Activated CD8-positive, alpha-beta memory T cell treated with anti-CD3 and anti-CD28 coated beads for 24 hours (primary cell): ENCODE measurements at places on chromosomes 6 and 20.

DNA sequence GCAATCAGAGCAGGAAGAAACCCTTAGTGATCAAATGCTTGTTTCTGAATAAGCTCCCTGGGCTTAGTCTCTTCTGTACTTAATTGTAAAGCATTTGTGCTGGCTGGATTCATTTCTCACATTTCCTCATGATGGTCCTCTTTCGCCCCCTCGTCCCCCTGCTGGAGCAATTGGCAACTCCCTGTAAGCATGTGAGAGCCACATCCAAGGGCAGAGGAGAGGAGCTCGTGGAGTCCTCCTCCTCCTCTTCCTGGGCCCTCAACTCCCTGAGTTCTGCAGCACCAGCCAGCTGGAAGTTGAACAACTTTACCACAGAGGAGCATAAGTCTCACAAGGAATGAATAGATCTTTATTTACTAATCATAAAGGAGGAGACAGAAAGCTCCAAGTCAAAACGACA is 12.6 kb downstream of the ANKEF1 start:
- DNase-seq = no peak

- no peak for DNase-seq
These were observed 99.3 kb downstream of the PSMB1 start for GRCh38 chr6:170453586-170454511.

DNA sequence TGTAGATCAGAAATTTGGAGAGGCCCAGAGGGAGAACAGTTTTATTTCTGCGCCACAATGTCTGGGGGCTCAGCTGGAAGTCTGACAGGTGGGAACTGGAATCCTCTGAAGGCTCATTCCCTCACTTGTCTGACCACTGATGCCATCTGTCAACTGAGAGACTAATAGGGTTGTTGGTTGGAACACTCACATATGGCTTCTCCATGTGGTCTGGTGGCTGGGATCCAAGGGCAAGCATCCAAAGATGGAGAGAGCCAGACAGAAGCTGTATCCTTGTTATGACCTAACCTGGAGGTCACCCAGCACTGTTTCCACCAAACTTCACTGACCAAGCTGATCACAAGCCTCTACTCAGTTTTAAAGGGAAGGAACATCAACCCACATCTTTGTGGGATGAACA is 117.9 kb upstream of the AKAP12 start:
- DNase-seq = no peak

DNA sequence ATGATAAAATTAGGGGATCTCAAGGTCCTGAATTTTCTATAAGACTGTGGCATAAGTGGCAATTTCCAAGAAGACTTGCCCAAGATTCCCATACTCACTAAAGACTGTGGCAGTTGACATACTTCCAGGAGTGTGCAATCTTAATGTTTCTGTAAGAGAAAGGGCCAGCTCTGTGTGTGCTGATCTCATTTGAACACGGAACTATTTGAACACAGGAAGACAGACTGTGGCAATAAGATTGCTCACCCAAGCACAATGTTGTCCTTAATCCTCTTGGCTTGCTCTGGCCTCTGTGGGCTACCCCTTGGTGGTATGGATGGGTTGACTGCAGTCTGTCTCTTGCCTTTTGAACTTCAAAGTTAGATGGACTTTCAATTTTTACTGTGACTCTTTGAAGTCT is 151.4 kb downstream of the PHF3 start:
- no peak for DNase-seq

- no peak for DNase-seq
These were observed 8.3 kb downstream of the BAK1 start for GRCh38 chr6:33571637-33572316.

GRCh38 chr20:3545401-3545925 is 74.6 kb downstream of the ATRN start:
- no peak for DNase-seq

GRCh38 chr20:44288252-44288651 is 22.8 kb downstream of the FITM2 start:
- no peak for DNase-seq

- DNase-seq = no peak
These were observed 47.7 kb downstream of the RAB44 start for GRCh38 chr6:36745283-36745682.

DNA sequence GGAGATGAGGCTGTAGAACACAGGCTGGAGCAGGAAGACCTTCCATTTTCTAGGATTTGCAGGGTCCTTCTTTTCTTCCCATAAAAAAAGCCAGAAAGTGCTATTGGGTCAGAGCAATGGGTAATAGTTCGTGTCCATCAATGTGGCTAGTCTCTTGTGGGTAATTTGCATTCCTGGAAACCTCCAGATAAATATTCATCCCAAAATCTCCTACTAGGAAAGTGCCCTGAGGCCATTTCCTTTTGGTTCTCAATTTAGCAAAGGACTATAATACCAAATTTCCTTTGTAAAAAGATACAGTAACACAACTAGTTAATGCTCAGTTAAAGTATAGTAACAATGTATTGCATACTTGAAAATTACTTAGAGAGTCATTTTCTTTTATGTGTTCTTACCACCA is 138.1 kb upstream of the TAB2 start:
- no peak for DNase-seq

DNA sequence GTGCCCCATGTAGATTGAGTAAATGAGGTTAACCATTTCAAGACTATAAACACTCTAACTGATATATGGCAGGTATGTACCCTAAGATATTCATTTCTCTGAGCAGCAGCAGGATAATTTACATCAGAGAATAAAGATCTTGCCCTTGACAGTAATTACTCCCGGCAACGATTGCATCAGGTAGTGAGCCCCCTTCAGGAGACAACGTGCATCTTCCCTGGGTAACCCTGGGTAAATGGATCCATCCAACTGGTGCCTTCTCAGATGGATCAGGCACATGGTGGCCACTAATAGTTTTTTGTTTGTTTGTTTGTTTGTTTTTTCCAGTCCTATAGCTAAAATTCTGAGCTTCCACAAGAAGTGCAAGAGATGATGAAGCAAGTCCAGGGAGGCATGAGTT is 469.4 kb upstream of the SLC35B3 start:
- DNase-seq = no peak
